ENCODE measurements at places on chromosomes 1 and 21. TPM values are rescaled to one million over a fixed set of nuclear protein-coding genes. Genes with fewer than 3 reads are reported as not detected.
A peak's percentile ranks its signal among the peaks of the same experiment; 100 is the strongest.

GRCh38 chr1:210464519-210465039, 135.9 kb downstream of the HHAT start:
- no peak for DNase-seq

GRCh38 chr1:186236921-186237320, 138.1 kb downstream of the TPR start:
- no peak for DNase-seq

NMNAT1 gene
- total RNA-seq, result 13.7 TPM

DNA sequence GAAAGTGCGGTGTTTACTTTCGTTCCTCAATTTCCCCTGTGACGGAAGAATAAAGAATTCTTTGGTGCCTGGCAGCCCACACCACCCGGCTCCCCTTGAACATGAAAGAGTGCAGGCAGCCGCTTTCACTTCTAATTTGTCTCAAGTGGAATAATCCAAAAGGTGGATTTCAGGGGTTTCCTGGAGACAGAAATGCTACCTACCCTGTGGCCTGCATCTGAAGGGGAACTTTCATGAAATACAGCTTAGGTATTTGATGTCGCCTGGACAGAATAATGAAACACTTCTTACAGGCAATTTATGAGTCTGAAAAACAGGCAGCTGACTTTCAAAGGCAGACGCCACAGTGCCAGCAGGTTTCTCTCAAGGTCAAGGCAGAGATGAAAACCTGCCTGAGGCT, 169.5 kb upstream of the USP24 start:
- no peak for DNase-seq

DNA sequence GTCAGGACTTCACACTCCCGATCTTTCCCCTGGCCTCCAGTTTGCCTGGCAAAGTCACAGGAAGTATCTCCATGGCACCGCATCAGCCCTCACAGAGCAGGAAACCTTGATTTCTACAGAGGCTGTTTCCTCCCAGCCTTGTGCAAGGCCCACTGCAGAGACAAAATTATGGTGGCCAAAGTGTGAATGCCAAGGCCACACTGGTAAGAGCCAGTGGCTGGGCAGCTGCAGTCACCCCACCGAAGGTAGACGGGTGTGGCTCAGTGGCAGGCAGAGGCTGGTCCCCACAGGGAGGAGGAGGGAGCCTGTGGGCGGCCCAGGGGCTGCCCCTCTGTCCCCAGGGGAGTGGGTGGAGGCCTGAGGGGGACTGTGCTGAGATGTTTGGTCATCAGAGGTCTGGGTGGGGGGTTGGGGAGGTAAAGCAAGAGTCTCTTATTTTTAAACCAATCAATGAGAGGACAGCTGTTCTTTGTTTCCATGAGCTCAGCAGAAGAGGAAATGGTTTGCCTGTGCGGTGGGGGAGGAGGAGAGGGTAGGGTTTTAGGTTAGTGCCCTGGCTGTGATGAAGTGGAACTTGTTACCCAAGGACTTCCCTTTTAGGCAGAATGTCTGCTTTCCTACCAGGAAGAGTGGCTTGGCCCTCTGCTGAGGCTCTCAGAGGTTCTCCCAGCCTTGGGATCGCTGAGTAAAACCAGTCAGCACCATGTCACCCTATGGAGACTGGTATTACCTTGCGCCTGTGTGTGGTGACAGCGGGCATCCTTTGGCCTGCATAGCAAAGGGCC, 18.0 kb upstream of the BTG2 start:
- no peak for DNase-seq

DNA sequence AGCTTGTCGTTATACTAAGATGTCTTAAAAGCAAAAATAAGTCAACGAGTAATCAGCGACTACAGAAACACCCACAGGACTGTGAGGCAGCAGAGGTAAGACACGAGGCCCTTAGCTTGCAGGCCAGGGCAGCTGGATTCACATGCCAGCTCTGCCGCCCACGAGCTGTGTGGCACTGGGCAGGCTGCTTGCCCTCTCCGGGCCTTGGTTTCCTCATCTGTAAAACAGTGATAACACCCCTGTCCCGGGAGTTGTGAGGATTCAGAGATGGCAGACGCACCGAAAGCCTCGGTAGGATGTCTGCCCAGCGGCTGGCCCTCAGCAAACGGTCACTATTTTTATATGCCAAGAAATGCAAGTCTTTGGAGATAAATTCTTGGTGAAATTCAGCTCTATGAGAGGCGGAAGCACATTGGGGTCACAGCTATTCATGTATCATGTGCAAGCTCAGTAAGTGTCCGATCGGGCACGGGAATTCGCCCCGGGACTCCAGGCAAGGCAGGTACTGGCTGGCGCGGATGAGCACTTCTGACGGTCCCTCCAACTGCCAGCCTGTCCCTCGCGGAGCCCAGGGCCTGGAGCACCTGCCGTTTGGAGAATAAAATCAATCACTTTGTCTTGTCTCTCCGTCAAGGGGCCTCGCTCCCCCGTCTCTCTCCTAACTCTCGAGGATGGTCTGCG, 1.1 kb downstream of the C2CD2 start:
- peak; percentile 59 for DNase-seq

CD1E gene
- not detected for total RNA-seq

- DNase-seq, result peak; percentile 44
These were observed 48.9 kb upstream of the DIP2A start for GRCh38 chr21:46409641-46410406.

IL10 gene
- not detected for total RNA-seq

GRCh38 chr1:2150801-2151200, 43.8 kb downstream of the FAAP20 start:
- no peak for DNase-seq

CFHR3 gene
- total RNA-seq, result not detected

GRCh38 chr21:34626131-34626530, 11.2 kb upstream of the RCAN1 start:
- DNase-seq, result no peak

DEPDC1 gene
- 4.7 TPM for total RNA-seq

DNA sequence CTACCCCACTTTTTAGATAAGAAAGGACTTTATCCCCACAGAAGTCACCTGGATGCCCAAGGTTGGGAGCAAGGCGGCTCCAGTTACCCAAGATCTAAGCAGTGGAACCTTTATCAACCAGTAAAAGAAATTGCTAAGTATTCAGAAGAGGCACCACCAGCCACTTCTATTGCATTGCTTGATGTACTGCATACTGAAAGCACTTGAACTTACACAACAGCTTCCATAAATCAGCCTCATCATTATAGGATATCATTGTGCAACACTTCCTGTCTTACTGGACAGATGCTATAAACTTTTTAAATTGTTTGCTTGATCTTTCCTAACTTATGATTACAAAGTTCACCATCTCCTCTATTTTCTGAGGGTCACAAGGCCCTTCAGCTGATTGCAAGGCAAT, 642.7 kb upstream of the CXADR start:
- DNase-seq, result no peak

CNIH3 gene
- 1.5 TPM for total RNA-seq

TNFAIP8L2 gene
- not detected for total RNA-seq

TSEN15 gene
- 40.6 TPM for total RNA-seq

DNA sequence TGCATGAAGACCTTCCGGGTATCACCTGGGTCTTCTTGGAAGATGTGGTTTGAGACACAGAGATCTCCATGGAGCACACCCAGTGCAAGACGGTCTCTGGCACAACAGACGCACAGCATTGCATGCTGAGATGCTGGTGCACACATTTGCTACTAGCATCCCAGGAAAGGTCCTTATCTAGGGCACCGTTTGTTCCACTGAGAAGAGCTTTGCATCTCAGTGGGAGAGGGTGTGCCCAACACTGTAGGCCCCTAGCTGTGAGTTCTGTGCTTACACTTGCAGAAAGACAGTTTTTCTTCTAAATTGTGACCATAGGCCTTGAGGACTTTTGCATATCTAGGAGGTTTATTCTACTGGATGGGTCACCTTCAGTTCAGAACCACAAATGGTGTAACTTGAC, 554.1 kb downstream of the MATN1 start:
- DNase-seq, result no peak

SGIP1 gene
- 31.8 TPM for total RNA-seq

GRCh38 chr1:62274496-62275485, 44.4 kb downstream of the KANK4 start:
- no peak for DNase-seq

- DNase-seq, result no peak
These were observed 36.1 kb downstream of the PHC2 start for GRCh38 chr1:33394770-33395169.
